ENCODE measurements at places on chromosomes 11 and 22.

DNA sequence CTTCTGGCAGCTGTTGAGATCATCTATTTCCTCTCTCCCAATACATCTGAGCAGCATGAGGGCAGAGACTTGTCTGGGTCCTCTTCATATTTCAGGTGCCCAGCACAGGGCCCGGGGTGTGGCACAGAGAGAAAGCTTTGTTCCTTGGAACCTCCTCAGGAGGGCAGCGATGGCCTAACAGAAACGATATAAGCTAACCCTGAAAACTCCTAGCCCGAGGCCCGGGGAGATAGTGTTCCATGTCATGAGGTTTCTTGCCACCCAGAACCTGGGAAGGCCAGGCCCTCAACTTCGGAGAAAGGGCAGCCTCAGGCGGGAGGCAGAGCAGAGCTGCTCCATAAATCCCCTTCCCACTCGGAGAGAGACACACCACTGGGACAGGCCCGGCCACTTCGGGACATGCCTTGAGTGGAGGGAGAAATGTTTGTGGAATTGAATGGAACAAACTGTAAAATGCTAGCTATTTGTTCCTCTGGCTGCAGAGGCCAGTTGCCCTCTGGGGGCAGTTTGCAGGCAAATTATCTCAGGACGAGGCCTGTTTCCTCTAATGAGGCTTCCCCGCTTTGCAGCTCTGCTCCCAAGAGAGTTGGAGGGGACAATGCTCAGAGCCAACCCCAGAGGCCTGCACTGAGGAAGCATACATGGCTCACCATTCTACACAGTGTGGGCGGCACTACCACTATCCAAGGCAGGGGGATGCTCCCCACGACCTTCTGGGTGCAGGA, 11.6 kb downstream of the ARRB1 start:
- DNase-seq = no peak

DNA sequence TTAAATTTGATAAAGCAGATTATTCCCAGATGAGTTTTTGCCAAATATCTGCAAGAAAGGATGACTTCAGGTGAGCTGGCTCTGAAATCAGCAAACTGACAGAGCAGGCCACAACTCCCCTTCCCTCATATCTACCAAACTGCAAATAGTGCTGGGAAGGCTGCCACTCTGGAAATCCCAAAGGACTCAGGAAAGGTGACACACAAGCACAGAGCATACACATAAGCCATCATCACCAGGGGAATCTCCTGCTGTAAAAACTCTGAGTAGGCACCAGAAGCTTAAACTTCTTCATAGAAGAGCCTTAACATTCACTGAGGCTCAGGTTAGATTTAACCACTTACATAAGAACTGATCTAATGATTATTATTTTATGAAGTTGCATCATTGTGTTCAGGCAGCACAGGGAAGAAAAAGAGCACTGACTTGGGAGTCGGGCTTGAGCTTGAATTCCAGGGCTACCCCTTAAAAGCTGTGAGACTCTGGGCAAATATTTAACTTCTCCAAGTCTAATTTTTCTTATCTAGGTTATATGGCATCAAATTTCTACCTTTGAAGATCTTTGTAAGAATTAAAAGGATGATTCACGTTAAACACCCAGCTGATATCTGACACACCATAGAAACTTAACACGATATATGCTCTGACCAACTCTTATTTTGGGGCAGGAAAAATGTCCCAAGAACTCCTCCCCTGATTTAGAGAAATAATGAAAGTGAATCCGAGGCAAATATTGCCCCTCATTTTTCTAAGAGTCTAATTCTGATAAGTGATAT, 15.0 kb downstream of the SYTL2 start:
- DNase-seq = no peak

DNA sequence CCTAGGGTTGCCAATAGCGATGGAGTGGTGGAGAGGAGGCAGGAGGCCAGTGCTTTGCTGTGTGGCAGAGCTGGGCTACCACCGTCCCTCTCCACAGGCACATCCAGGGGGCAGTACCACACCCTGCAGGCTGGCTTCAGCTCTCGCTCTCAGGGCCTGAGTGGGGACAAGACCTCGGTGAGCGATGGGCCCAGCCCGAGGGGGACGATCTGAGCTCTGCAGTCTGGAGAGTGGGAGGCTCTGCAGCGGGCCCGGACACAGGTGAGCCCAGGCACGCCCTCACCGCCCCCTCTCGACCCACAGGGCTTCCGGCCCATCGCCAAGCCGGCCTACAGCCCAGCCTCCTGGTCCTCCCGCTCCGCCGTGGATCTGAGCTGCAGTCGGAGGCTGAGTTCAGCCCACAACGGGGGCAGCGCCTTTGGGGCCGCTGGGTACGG, 2.5 kb downstream of the PKP3 start:
- no peak for DNase-seq

- no peak for DNase-seq
Measured at GRCh38 chr11:68643585-68643984, 40.8 kb upstream of the GAL start.

DNA sequence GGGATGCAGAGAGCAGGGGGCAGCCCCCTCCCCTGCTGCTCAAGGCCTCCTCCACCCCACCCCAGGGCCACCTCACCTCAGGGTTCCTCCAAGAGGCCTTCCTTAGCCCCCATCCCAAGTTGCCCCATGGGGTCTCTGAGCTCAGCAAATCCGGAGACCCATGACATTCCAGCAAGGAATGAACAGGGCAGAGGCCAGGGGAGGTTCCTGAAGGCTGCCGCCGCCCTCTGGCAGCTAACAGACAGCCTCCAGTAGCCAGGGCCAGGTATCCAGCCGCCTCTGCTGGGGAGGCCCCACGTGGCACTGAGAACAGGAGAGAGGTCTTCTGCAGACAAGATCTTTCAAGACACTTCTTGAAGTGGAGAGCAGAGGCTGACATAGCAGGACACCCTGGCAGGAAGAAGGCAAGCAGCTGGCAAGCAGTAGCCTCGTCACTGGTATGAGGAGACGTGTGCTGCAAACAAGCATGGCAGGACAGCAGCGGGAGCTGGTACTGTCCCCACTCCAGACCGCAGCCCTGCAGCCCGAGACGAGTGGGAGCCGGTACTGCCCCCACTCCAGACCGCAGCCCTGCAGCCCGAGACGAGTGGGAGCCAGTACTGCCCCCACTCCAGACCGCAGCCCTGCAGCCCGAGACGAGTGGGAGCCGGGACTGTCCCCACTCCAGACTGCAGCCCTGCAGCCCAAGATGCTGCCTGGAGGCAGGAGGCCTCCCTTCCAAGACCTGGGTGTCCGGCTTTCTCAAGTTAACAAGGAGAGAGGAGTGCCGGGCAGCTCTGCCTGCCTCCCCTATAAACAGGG, 190.6 kb downstream of the IGLL1 start:
- no peak for DNase-seq

GRCh38 chr11:47050284-47050683, 113.7 kb downstream of the CSTPP1 start:
- no peak for DNase-seq

GRCh38 chr11:108931168-108931567, 266.3 kb downstream of the DDX10 start:
- no peak for DNase-seq

DNA sequence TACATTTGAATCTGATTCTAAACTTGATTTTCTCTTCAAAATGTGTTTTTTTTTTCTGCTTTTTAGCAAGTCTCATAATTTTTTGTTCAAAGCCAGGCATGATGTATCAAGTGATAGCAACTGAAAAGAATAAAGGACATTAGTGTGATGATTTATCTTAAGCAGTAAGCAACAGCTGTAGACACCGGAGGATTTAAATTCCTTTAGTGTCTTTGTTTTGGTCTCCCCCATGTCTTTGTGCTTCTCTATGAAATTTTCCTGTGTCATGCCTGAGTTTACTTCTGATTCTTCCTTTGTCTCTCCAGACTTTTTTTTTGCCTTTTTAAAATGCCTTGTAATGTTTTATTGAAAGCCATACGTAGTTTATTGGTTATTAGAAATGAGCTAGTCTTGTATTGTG, 934.2 kb upstream of the RAG2 start:
- DNase-seq = no peak
